ENCODE measurements at places on chromosomes 11 and 22.

GRCh38 chr11:46977038-46977813 is 40.7 kb downstream of the CSTPP1 start:
- no peak for DNase-seq

DNA sequence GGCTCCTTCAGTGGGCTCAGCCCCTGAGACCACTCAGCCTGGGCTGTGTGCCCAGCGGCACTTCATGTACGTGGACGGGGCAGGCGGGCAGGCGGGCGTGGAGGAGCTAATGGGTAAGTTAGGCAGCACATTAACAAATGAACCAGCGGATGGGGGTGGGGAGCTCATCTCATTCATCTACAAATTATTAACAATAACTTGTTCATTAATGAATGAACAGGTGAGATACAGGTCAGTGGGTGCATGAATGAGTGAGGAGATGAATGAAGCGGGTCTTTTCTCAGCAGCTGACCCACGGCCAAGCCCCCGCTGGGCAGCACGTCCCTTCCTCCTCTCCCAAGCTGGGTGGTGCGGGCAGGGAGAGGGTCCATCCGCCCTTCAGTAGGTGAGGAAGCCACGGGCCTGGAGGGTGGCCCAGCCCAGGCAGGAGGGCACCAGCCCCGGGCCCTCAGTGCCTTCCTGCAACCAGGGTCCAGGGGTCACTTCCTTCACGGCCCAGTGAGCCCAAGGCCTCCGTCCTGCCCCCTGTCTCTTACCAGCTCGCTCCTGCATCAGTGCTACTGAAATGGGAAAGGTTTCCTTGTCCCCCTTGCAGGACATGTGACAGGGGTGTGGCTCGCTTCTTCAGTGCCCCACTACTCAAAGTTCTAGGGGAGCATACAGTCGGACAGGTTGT is 60.5 kb upstream of the KCNQ1OT1 start:
- no peak for DNase-seq

DNA sequence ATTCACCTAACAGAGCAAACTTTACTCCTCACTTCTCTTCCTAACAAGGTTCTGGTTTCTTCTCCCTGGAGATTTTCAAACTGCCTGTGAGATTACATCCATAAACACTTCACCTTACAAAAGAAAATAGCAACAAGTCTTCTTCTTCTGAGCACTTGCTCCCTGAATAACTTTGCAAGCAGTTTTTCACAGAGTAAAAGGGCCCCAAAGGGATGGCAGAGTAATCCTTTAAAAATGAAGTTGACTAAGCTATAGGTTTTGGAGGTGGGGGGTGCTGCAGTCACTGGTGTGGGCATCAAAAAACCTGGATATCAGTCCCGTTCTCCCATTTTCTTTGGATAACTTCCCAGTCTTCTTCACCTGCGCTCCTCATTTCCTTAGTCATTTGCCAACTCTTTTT is 484.9 kb downstream of the MIAT start:
- DNase-seq = no peak

DNA sequence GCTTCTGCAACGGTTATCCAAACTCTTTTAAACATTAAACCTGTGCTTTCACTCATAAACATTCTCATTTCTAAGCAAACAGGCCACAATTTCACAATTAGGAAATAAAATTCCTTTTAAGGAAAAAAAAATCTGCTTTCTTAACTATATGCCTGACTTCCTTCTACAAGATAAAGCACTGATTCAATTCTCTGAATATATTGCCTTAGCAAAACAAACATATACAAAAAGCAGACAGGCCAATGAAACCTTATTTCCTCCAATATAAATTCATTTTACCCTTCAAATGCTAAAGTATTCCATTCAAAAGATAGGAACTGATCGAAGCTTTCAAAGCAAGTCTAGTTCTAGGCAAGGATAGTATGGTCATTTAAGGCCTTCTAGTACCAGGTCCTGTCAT is 76.7 kb downstream of the PHF21A start:
- DNase-seq = no peak

DNA sequence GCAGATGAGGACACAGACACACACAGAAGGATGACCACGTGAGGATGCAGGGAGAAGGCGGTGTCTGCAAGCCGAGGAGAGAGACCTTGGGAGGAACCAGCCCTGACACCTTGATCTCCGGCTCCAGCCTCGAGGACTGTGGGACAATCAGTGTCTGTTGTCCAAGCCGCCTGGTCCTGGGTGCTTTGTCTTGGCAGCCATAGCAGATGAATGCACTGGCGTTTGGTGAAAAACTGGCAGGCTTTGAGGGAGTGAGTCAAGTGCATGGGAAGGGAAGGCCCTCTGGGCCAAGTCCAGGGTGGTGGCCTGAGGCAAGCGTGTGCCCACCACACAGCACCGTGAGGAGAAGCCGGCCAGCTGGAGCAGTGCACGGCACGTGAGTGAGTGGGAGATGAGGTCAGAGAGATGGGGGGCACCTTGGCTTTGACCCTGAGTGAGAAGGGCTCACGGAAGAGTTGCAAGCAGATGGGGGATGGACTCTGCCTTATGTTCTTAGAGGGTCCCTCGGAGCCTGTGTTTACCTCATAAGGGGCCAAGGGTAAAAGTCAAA is 12.4 kb upstream of the BRSK2 start:
- no peak for DNase-seq

GRCh38 chr11:17550450-17551346 is 3.6 kb downstream of the OTOG start:
- DNase-seq = no peak

DNA sequence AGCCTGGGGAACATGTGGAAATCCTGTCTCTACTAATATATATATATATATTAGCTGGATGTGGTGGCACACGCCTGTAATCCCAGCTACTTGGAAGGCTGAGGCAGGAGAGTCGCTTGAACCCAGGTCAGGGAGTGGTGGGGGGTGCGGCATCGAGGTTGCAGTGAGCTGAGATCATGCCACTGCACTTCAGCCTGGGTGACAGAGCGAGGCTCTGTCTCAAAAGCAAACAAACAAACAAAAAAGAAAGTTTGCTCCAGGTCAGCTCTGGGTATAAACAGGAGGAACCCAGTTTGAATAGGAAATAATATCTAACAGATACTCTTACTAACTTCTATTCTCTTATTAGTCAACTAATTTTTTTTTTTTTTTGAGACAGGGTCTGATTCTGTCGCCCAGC is 34.3 kb upstream of the CECR2 start:
- no peak for DNase-seq

DNA sequence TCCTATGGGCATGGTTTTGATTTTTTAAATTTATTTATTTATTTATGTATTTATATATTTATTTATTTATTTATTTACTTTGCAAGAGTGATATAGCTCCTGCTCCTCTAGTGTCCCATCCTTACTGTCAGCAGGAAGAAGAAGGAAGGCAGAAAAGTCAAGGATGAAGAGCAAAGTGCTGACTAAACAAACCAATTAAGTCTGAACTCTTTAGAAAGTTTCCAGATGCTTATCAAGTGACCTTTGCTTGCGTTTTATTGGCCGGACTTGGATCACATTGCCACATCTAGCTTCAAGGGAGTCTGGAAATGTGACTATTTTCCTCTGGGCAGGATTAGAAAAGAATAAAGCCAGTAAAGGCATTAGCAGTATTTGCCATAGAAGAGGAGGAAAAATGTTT is 8.7 kb upstream of the OR4B1 start:
- DNase-seq = no peak
